Activated CD8-positive, alpha-beta memory T cell treated with anti-CD3 and anti-CD28 coated beads for 4 hours (primary cell): ENCODE measurements at places on chromosomes 11 and 22.

DNA sequence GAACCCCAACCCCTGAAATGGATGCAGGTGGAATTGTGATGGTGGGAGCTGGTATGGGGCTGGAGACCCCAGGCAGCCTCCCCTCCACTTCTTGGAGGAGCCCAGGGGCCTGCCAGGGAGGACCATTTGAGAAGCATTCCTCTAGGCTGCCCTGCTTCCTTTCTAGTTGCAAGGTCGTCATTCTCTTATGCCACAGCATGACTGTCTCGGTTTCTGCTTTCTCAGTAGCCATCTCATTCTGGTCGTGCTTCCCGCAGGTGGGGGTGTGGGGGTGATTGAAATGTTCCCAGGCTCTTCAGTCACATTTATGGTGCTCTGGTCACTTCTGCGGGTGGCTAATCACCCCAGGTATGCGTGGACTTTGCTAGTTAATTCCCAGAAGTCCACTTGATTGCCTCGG lies 223.7 kb upstream of the TBCEL start:
- no peak for DNase-seq

DNA sequence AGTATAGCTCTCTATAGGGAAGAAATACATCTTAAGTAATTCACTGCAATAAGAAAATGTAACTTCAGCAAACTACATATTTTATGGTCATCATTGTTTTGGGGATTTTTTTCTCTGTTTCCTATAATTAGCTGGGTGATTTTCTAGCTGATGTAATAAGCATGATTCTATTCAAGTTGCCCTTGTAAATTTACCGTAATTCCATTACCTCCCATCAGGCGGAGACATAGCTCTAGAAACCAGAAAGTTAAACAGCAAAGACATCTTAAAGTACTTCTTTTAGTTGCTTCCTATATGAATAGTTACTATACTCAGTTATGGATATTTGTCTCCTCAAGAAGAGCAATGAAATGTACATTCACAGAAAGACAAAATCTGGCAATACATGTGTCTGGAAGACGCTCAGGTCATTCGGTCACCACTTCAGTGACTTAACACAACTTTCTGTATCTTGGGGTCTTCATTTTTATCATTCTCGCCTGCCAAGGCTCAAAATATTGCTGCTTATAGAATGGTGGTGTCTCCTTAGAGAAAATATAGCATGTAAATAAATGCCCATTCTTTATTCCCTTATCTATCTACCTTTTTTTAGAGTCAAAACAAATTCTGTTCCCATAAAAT lies 239.9 kb upstream of the ZC3H12C start:
- DNase-seq = no peak

- no peak for DNase-seq
Observed at GRCh38 chr11:119941636-119942411, 196.1 kb downstream of the TRIM29 start.

DNA sequence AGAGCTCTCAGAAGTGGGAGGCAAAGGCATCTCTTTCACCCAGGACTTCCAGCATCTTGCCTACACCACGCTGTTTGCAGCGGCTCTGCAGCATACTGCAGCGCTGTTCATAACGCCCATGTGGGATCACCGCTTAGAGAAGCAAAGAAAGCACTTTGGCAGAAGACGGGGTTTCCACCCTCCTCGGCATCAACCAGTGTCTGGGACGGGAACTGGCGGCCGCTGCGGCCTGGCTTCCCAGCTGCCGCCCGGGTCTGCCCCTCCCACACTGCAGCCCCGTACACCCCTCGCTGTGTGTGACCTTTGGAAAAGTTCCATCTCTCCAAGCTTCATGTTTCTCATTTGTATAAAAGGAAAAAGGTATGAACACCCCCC lies 545 bp upstream of the TIRAP start:
- no peak for DNase-seq

GRCh38 chr22:20776624-20777405 lies 2.9 kb downstream of the SERPIND1 start:
- no peak for DNase-seq

DNA sequence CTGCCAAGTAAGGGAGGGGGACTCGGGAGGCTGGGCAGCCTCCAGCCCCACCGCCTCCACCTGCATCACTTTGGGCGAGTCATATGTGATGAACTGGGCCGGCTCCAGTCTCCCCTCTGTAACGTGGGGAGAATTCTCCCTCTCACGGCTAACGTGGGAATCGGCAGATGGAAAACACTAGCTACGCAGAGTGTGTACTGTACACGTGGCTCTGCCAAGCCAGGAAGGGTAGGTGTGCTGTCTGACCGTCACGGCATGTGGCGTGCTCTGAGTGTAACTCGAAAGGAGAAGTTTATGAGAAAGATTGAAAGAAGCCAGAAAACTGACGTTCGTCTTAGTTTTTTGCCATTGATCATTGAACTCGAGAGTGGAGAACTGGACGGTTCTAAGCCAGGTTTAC lies 13.7 kb downstream of the TRMU start:
- DNase-seq = no peak

DNA sequence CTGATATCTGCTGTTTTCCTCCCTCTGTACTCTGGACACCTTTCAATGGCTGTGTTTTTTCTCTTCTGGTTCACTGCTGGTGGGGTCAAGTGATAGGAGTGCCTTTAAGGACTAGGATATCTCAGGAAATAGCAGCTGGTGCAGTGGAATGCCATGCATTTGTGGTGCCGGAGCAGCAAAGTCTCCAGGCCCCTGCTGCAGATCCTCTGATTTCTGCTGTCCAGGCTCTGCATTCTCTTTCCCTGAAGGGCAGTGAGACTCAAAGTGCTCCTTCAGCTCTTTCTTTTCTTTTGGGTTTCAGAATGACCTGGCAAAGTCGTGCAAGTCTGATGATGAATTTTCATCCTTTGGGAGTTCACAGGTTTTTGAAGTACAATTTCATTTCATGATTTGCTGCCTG lies 774.3 kb downstream of the FAM181B start:
- no peak for DNase-seq
